ENCODE measurements at places on chromosomes 4 and X.
A peak's percentile ranks its signal among the peaks of the same experiment; 100 is the strongest.

- peak; percentile 29 for DNase-seq
These were observed 552.0 kb downstream of the STIM2 start for GRCh38 chr4:27412613-27413012.

- DNase-seq: no peak
These were observed 13.6 kb upstream of the TDO2 start for GRCh38 chr4:155889946-155890345.

DNA sequence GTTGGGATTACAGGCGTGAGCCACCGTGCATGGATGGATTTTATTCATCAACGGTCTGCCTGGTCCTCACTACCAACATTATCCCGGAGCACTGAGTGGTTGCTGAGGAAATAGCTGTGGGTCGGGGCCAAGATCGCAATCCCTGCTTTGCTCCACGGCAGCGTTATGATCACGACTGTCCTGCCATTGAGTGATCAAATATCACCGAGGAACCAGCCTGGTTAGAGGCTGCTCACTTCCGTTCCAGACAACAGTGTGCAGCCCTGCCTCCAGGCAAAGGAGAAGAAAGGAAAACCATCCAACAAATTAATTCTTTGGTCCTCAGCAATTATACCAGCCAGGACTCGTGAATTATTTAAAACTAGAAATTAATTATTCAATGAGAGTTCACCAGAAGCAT, 70.6 kb upstream of the TBL1X start:
- DNase-seq: no peak

- peak; percentile 72 for DNase-seq
These were observed 785 bp upstream of the EFNB1 start for GRCh38 chrX:68827848-68828624.

- peak; percentile 4 for DNase-seq
These were observed 40.4 kb downstream of the UNC5C start for GRCh38 chr4:95508421-95508820.

DNA sequence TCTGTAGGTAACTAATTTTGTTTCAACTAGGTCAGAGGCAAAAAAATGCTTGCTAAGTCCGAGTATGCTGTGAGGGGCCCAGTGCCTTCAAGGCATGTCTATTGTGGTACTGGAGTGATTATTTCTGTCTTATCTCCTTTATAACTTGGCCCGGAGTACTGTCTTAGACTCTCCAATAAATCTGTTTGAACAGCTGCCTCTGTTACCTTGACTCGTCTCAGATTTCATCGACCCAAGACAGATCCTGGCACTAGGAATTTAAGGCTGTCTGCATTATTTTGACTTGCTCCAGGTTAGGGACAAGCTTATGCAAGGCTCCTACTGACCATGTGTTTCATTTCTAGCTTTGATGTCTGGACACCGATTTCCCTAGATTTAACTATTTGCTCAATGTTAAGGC, 41.1 kb upstream of the NKAP start:
- no peak for DNase-seq

GRCh38 chrX:124555036-124555595, 208.8 kb downstream of the SH2D1A start:
- DNase-seq: peak; percentile 93

DNA sequence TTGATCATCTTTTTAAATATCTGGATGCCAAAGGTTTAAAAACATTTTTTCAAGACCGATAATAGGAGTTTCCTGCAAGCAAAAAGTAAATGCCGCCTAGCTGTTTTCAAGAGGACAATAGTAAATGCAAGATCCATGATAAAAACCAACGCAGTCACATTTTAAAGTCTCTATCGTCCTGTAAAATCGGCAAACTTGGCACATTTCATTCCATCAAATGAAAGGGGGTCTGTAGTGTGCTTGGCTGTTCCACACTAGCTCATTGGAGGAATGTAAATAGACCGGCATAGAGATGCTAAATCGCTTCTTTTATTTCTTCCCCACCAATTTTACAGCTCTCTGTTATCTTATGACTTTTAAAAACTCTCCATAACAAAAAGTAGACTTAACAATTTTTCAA, 202.2 kb downstream of the NLGN4X start:
- no peak for DNase-seq

GRCh38 chr4:144374065-144374464, 233.5 kb upstream of the GYPA start:
- peak; percentile 5 for DNase-seq

DNA sequence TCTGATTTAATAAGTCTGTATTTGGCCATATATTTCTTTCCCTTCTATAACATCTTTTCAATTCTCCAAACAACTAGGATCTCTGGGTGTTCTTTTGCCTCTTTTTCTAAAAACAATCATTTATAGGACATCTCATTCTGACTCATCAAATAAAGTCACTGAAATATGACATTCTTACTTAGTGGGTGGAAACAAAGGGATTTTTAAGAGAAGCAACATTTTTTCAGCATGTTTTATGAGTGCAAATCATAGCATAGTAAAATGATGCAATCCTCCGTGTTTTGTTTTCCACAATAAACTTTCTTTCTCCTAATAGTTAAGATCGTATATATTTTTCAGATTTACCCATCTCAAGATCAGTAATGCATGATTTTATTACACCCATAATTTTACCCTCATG, 179.8 kb downstream of the SPCS3 start:
- no peak for DNase-seq

DNA sequence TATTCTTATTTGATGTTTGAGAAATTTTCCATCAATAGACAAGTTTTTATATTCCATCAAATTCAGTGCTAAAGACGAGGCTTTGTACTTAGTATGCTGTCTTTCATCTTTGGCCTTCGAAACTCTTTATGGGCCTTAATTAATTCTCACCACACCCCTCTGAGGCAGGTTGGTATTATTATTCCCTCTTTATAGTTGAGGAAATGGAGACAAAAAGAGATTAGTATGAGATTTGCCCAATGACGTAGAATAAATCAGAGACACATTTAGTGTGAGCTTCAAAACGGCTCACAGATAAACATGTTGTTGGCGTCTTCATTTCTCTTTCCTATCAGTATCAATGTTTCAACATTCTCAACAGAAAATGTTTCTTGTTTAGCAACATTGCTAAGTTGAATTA, 35.9 kb upstream of the PTPN13 start:
- DNase-seq: no peak

DNA sequence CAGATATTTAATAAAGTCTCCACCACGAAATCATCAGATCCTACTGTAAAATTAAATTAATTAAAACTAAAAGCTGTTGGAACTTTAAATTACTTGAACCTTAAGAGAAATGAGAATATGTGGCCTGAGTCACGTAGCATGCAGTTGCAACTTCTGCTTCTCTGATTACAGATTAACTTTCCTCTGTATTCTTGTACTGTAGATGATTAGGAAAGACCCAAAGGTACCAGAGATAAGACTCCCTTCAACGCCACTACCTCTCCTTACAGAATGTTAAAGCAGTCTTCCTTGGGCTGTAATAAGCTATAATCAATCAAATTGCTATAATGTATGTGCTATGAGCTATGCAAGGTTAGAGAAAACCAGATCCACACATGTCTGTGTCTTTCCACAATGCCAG, 47.9 kb downstream of the FAM13A start:
- no peak for DNase-seq

DNA sequence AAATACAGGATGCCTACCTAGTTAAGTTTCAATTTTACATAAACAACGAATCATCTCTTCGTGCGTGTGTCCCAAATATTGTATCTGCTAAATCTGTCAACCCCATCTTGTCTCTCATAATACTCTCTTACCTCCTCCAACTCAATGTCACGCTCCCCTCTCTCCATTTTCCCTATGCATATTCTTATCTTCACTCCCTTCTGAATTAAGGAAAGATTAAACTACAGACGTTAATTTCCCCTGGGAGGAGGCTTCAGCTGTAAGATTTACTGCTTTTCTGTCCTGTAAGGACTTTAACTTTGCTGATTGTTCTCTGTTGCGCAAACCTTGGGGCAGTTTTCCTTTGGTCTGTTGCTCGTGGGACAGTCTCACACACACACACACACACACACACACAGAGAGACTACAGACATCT, 455 bp upstream of the ABCB7 start:
- DNase-seq: no peak

DNA sequence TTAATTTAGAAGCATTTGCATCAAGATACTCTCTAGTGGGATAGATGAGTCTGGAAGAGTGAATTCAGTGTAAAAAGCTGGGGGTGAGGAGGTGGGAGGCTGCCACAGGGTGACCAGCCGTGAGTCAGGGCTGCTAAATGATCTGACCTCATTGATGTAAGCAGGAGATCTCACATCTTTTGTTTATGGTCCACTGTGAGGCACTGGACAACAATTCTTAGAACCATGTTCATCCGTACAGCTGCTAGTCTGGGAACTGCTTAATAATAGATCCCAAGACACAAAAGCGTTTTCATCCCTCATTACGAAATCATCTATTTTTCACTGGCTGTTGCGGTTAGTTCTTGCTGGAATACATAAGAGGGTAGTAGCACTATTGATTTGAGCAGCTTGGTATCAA, 14.1 kb downstream of the KLF3 start:
- no peak for DNase-seq

DNA sequence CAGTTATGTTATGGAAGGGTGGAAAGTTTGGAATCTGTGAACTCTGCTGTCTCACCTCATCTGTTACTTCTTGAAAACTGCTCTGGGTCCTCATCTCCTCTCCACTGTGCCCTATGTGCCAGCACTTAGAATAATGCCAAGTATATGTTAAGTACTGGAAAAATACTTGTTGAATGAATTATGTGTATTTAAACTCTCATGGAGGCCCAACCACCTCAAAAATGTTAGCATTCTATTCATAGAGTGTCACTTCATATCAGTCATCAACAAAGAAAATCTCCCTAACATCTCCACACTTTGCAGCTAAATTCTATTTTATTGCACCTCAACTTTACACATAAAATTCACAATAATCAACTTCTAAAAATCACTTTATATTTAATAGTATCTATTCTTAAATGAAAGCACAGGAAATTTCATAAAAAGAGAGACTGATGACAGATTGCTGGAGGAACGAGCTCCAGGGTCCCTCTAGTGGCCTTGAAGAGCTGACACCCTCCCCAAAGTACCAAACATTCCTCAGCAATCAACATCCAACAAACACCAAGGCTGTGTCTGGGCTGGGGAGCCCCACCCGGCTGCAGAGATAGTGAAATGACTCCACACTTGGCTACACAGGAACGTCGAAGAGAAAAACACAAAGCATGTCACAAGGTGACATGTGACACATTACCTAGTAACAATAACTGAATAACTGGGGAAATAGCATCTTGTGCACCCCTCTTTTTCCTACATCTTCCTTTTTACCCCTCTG, 45.8 kb downstream of the SLC39A8 start:
- DNase-seq: peak; percentile 46

DNA sequence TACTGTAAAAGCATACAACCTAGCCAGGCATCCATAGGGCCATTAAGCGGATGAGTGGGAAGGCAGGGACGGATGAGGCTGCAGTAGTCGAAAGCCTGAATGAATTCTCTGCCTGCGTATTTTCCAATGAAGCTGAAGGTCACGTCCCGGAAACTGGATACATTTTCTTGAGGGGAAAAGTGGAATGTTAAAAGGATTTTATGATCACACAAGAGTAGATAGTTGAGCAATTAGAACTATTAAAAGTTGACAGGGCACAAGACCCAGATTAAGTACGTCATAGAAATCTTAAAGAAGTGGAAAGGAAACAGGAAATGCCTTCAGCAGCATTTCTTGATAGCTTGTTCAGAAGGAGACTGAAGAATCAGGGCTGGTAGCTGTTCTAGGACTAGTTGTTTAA, 98.3 kb upstream of the CXXC4 start:
- DNase-seq: no peak

- DNase-seq: no peak
These were observed 58.6 kb upstream of the PGRMC2 start for GRCh38 chr4:128346054-128346716.

GRCh38 chr4:54677416-54677815, 19.7 kb downstream of the KIT start:
- no peak for DNase-seq

- no peak for DNase-seq
These were observed 48.4 kb downstream of the ANXA3 start for GRCh38 chr4:78599931-78600375.

- no peak for DNase-seq
These were observed 62.5 kb upstream of the PDHA1 start for GRCh38 chrX:19281256-19281655.

- DNase-seq: peak; percentile 33
These were observed 14.8 kb downstream of the PDK3 start for GRCh38 chrX:24479924-24480323.

- no peak for DNase-seq
These were observed 121.2 kb downstream of the VCX2 start for GRCh38 chrX:8049827-8050226.

DNA sequence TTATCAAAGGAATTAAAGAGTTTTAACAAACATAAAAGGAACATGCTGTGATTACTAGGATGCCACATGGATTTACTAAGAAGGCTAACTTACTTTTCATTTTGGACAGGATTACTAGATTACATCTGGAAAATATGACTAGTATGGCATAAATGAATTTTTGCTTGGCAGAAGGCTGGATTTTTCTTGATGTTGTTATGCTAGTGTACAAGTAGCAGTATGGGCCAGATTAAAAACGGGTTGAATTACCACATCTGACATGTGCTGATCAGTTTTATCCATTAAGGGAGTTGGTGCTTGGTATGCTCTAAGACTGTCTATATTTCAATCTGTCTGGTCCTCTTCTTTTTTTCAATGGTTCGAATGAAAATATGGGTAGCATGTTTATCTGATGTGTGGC, 70.5 kb downstream of the JADE1 start:
- DNase-seq: no peak

- peak; percentile 28 for DNase-seq
These were observed 9.8 kb upstream of the TIGD2 start for GRCh38 chr4:89101256-89102161.

DNA sequence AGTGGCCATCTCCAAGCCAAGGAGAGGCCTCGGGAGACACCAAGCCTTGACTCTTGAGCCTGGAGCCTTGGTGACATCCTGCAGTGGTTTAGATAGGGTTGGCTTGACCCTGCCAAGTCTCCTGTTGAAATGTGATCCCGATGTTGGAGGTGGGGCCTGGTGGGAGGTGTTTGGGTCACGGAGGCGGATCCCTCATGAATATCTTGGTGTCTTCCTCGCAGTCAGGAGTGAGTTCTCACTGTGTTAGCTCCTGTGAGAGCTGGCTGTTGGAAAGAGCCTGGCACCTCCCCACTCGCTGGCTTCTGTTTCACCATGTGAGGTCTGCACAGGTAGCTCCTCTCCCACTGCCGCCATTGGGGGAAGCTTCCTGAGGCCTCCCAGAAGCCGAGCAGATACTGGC, 38.8 kb downstream of the ADRA2C start:
- DNase-seq: no peak

DNA sequence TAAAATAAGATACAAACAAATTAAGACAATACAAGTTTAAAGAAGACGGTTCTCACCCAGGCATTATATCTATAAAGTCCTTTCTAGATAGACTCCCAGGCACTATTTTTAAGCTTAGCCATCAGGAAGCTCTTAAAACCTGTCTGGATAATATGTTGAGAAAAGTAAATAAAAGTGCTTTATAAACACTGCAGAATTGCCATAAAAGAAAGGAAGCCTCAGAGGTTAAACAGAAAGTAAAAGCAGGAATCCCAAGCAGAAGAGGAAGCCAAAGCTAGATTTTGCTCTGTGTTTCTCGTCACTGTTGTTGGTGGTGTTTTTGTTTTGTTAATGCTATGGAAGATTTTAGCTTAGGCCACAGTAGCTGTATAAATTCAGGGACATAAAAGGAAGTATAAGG, 1267.3 kb downstream of the PCDH19 start:
- DNase-seq: no peak

- DNase-seq: peak; percentile 32
These were observed 288.1 kb upstream of the PCDH10 start for GRCh38 chr4:132860976-132861375.
